DMS 273 treated with DMSO at 0.1 percent for 48 hours (cell line): ENCODE measurements at places on chromosomes 16 and 17.
A peak's percentile ranks its signal among the peaks of the same experiment; 100 is the strongest.

DNA sequence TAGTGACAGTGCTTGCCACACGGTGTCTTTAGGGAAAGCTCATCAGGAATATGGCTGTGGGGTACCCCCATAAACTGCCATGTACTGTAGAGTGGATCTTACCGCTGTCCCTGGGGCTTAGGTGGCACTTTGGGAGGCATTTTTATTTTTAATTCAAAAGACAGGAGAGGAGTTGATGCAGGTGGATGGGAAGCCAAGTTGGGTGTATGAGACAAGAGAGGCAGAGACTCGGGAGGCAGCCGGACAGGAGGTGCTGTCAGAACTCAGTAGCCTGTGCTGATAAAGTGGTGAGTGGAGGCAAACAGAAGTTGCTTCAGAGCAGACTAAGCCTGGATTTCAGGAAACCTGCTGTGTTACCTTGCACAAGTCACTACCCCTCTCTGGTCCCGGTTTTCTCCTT, 185.9 kb downstream of the TMEM132E start:
- DNase-seq: no peak

DNA sequence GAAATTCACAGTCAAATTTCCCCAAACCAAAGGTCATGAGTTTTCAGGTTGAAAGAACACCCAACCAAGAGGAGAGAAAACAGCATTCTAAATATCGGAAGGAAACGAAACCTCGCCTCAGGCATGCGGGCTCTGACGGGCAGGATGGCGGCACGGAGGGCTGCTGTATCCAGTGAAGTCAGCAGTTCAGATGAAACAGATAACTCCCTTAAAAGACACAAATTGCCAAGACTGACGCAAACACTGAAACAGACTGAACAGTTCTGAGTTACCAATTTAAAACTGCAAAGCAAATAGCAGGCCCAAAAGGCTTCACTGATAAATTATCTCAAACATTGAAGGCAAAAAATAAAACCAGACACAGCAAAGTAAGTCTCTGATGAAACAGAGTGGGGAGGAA, 20.6 kb upstream of the CDH15 start:
- no peak for DNase-seq

GRCh38 chr16:80744856-80745255, 59.5 kb downstream of the CDYL2 start:
- DNase-seq: no peak

GRCh38 chr17:46948544-46948943, 25.6 kb downstream of the GOSR2 start:
- DNase-seq: no peak

DNA sequence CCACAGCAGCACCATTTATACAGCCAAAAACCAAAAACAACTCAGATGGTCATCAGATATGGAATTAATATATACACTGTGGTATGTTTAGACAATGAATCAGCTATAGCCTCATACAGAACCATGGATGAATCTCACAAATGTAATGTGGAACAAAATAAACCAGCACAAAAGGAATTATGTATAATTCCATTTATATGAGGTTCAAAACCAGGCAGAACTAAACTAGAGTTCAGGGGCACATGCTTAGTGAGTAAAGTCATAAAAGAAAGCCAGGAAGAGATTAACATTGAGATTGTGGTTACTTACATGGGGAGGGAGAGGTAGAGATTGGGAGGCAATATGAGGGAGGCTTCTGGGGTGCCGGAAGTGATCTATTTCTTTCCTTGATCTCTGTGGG, 231.1 kb downstream of the COPRS start:
- no peak for DNase-seq

DNA sequence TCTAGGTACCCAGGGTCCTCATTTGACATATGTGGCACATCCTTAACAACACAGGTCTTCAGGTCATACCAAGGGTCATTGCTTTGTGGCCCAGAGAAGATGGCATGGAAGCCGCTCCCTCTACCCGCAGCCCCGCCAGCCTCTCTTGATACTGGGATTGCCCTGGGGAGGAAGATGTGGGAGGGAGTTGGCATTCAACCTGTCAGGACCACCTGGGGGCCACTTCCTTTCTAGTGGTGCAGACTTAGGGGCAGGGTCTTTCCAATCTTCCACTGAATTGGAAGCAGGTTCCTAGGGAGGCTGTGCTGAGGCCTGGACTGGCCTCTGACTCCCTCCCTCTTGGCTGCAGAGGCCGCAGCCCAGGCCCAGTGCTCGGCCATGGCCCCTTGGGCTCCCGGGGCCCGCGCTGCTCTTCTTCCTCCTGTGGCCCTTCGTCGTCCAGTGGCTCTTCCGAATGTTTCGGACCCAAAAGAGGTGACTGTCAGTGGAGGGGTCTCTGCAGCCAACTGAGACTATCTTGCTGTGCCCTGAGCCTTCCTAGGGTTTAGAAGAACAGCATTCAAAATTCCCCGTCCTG, 5.1 kb upstream of the HEXIM1 start:
- no peak for DNase-seq

DNA sequence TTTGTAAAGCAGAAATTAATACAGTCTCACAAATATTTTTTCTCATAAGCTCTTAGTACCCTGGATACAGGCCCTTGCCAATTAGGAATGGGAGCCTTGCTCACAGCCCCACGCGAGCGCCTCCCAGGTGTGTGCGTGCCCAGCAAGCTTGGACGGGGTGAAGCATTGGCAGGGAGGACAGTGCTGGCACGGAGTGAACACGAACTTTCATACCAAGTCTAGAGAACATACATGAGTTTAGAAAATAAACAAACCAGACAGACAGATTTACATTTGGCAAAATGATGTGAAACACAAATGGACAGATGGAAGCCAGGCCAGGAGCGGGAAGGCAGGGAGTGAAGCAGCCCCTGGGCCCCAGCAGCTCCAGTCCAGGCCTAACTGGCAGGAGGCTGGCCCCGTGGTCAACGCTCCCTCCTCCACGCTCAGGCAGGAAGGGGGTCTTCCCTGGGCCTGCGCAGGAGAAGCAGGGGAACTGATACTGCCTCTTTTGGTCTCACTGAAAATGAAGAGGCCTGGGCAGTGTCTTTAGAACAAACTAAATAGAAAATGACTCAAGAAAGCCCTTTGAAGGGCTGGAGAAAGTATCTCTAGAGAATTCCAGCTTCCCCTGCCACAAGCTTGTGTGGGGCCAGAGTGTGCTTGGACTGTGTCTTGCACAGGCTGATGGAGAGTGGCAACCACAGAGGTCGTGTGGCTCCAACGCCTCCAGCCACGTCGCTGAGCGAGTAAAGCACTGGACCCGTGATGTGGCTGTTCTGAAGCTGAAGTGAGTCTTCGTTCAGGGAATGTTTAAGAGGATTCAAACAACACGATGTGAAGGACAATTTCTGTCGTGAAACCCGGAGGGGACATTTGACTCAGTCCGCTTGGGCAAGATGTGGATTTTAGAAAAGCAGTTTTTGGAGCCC, 9.9 kb upstream of the FOXJ1 start:
- no peak for DNase-seq

GRCh38 chr17:72165867-72166439, 45.1 kb downstream of the SOX9 start:
- DNase-seq: no peak

DNA sequence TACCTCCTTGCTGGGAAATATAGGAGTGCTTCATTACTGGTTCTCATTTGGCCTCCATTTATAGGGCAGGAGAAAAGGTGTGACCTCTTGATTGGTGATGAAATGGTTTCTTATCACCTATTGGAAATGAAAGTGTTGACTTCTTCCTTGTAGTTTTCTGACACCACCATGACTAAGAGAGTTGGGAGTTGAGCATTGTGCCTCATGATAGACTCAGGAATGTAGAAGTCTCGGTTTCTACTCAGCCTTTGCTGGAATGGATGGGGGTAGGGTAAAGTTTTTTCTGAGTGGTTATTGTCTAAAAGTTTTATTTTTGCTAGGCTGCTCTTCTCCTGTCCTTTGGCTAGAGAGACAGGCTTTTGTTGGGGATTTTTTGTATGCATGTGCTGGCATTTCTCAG, 117.4 kb downstream of the PHKB start:
- no peak for DNase-seq

GRCh38 chr17:43660816-43661493, 767 bp downstream of the MEOX1 start:
- DNase-seq: no peak

GRCh38 chr16:78878570-78878969, 722.0 kb downstream of the MAF start:
- DNase-seq: no peak

- no peak for DNase-seq
These were observed 26.2 kb downstream of the ARSG start for GRCh38 chr17:68317458-68317857.

DNA sequence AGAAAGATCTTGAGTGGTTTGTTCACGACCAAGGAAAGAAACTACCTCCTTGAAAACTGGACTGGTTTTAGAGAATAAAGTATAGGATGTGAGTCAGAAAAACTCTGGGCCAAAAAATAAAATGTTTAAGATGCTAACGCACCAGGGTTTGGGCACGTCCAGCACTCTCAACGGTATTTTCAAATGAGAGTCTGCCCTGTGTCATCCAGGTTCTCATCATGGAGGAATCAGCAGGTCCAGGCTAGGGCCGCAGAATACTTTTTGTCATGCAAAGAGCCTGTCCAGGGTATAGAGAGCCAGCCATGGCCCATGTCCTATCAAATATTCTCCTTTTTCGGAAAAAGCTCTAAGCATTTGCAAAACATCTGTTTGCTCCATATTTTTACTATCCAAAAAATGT, 2.4 kb downstream of the NXN start:
- no peak for DNase-seq

DNA sequence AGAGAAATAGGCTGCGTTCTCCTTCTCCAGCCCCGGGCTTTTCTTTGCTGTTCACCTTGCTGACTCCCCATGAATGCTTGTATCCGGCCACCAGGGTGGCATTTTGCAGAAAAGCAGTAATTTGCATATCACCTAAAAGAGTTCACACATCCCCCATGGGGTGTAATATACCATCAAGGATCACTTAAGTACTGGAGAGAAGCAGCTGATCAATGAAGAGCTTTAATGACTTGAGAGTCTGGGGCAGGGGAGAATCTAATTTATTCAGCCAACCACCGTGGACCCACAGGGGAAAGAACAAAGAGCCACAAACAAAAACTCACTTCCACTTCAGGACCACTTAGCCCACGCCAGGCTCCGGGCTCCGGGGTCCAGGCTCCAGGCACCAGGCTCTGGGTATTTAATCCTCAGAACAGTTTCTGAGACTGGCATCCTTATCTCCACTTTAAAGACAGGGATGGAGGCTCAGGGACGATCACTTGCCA, 33.9 kb upstream of the SEC14L1 start:
- no peak for DNase-seq

GRCh38 chr16:3027983-3028715, 4.3 kb downstream of the THOC6 start:
- DNase-seq: peak; percentile 69

DNA sequence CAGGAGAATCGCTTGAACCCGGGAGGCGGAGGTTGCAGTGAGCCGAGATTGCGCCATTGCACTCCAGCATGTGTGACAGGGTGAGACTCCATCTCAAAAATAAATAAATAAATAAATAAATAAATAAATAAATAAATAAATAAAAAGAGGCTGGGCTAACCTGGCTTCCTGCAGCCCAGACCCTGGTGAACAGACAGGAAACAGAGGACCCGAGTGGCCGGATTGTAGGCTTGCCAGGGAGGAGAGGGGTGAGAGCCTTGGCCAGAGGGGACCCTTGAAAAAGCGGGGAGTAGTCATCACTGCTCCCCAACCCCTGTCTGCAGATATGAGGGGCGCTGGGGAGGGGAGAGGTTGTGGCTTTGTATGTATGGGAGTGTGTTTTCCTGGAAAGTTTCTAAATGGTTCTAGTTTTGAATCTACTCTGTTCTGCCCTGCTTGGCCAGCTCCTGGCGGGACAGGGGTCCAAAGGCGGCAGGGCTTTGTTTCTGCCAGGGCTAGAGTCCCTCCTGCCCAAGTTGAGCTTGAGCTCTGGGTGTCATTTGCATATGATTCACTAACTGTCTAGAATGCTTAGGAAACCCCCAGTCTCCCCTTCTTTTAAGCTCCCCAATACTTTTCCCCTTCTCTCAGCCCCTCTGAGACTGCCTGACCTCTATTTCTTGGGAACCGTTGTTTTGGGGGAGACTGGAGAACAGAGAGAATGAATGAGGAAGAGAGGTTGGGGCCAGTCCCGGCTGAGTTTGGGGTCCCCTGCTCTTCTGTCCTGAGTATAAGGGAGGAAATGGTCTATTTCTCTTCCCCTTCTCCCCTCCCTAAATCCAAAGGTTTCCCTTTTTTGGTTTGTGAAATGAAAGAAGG, 16.4 kb downstream of the RARA start:
- DNase-seq: no peak

DNA sequence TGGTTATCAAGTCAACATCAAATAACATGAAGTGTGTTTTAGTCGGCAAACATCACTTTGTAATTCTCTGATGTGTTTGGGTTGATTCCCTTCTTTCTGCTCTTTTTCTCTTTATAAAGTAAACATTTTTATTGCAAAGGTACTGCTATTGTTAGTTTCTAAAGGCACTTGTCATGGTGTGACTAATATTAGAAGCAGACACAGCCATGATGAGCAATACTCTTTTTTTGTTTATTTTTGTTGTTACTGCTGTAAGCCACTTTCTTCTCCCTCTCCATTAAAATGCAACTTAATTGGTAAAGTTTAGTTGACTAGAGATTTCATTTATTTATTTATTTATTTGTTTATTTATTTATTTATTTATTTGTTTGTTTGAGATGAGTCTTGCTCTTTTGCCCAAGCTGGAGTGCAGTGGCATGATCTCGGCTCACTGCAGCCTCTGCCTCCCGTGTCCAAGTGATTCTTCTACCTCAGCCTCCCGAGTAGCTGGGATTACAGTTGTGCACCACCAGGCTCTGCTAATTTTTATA, 424.7 kb downstream of the WWOX start:
- DNase-seq: no peak

DNA sequence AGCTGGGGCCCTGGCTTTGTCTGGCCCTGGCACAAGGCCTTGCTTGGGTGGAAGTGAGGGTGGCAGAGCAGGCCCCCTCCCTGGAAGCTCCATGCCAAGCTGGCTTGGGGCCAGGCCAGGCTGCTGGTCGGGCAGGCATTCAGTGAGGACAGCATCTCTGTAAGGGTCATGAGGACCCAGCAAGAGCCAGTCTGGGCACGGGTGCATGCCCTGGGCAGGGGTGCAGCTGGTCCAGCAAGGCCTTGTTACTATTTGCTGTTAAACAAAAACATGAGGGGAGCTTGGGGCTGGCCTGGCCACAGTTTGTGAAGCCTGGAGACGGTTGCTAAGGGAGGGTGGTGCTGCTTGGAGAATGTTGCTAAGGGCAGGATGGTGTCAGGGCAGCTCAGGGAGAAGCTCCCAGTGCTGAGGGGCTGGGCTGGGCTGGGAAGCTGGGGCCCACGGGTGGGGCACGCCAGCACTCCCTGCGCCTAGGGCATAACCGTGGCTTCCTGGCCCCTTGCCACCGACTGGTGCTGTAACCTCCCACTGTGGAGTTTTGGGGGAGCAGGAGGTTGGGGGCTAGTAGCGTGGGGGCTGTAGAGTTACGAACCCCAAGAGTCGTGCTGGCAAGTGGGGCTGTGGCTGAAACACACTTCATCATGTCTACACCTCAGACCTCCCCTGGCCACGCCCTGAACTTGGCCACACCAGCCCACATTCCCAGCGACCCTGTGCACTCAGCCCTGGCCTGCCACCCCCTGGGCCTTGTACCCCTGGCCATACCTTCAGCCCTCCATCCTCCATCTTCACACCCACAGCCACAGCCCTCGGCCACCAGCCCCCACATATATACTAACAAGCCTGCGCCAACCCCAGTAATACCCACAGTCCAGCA, 1.6 kb downstream of the TPPP3 start:
- DNase-seq: no peak

- DNase-seq: no peak
These were observed 11.9 kb downstream of the TVP23A start for GRCh38 chr16:10806698-10807097.

- no peak for DNase-seq
These were observed 41.0 kb downstream of the TADA2A start for GRCh38 chr17:37447641-37448040.

GRCh38 chr16:23125277-23125676, 24.0 kb downstream of the USP31 start:
- no peak for DNase-seq
